ENCODE measurements at places on chromosomes 3 and 15.

GRCh38 chr15:80474224-80475215, 70.3 kb downstream of the ARNT2 start:
- no peak for DNase-seq

GRCh38 chr15:33067456-33067855, 127.1 kb downstream of the FMN1 start:
- no peak for DNase-seq

GRCh38 chr3:110767156-110767555, 304.5 kb upstream of the NECTIN3 start:
- no peak for DNase-seq

DNA sequence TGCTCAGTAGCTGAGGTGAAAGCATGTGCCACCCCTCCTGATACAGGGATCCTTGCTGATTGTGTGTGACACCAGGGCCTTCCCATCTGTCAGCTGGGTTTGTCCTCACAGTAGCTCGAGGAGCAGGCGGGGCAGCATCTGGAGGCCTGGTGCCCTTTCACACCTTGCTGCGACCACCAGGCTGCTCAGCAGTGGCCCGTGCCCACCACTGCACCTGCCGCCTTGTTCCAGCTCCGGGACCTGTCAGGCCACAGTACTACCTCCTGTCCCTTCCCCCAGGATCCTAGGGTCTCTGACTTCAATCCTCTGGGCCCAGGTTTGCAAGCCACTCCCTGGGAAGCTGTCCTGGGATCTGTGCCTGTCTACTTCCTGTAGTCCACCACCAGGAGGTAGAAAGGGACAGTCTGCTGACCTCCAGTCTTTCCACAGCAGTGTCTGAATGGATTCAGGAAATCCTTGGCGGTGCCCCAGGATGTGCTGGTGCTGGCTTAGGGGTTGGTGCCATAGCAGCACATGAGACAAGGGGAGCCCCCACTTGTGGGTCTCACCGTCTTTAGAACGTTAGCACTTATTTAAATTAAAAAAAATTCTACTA, 27.5 kb downstream of the APBA2 start:
- no peak for DNase-seq

GRCh38 chr3:153574445-153574844, 412.4 kb downstream of the RAP2B start:
- no peak for DNase-seq

DNA sequence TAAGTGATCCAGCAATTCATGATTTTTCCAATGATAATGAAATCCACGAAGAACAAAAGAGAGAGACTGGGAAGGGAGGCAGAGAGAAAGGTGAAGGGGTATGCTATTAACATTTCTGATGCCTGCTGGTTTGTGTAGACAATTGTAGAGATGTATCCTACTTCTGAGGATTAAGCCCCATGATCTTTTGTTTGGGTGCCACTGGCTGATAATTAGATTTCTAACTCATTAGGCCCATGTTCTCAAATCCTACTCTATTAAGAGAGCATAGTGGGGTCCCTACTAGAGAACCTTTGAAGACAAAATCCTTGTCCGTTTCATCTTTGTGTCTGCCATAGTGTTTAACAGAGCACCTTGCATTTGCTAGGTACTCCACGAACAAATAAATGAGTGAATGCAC, 2.7 kb upstream of the GNB4 start:
- DNase-seq, result no peak

- DNase-seq, result no peak
Measured at GRCh38 chr3:13229273-13229949, 156.2 kb upstream of the IQSEC1 start.

DNA sequence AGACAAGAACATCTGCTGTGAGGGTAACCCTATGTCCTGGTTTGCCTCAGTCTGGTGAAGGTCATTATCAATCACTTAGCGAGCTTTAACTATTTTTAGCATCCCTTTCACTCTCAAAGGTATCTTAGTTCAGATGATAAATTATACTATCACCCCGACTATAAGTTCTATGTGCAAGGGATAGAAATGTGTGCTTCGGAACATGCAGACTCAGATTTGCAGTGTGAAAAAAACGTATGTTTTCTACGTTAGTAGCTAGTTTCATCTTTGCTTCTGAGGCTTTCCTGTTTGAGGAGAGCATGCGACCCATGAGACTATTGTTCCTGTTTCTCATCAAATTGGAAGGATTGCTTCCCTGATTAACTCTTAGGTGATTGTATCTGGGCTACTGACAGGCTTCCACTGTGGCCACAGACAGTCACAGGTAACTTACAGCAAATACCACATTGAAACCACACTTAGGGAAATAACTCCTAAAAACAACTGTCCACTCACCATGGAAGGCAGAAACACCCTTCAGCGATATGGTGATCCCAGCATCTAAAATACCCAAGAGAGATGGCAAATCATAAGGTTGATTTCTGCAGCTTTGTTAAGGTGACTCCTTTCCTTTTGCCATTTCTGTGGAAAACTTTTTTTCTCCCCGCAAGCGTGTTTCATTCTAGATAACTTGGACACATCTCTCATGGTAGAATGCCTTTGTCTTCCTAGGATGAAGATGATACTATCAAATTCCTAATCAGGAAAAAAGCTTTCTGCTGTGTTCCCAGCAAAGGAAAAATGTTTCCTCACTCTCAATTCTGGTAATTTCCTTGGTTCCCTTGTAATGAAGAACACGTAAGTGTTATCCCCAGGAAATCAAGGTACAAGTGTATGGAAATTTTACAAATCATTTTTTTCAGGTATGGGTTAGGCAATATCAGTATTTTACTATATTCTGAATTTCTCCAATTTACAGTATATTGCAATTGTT, 5.2 kb downstream of the GCSAM start:
- DNase-seq, result no peak

- DNase-seq, result no peak
Measured at GRCh38 chr3:42043099-42043813, 47.9 kb upstream of the TRAK1 start.

- no peak for DNase-seq
Measured at GRCh38 chr3:139326131-139326530, 17.7 kb upstream of the MRPS22 start.

- no peak for DNase-seq
Measured at GRCh38 chr15:70435369-70435768, 328.0 kb downstream of the UACA start.

DNA sequence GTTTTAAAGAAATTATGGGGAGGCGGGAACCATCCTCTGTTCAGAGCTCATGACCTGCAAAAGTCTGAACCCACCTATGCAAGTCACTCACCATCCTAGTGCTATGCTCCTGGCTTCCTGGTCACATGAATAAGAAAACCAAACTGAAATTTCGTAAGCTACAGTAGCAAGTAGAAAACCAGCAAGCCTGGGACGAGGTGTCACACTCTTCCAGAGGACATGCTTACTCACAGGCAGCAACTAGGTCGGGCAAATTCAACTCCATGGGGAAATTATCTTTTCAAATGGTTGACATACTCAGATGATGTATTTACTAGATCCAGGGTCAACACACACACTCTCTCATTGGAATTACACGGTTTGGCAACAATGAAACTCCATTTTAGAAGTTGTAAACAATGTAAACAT, 31.3 kb downstream of the LDHAL6B start:
- no peak for DNase-seq

- no peak for DNase-seq
Measured at GRCh38 chr3:143584474-143584873, 263.8 kb downstream of the SLC9A9 start.

GRCh38 chr3:66138336-66139313, 82.2 kb upstream of the SLC25A26 start:
- DNase-seq, result no peak

- DNase-seq, result peak; percentile 41
Measured at GRCh38 chr3:53109190-53109589, 21.0 kb downstream of the RFT1 start.

- no peak for DNase-seq
Measured at GRCh38 chr3:128616516-128617269, 33.9 kb downstream of the RPN1 start.

DNA sequence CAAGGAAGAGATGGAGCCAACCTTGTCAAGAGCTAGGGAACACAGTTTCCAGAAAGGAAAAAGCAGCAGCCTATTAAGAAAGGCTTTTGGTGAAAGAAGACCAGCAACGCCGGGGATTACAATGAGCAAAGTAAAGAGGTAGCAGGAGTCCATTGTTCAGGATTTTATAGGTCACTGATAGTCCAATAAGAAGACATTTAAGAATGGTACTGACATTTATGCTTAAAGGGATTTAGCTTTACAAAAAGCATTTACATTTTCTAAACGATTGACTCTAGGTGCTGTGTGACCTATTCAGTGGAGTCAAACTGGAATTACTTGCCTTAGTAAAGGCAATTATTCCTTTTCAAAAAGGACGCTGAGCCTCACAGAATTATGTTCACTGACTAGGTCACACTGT, 40.8 kb downstream of the CSNK1G1 start:
- DNase-seq, result no peak

GRCh38 chr3:97882975-97883598, 61.3 kb downstream of the CRYBG3 start:
- no peak for DNase-seq

- no peak for DNase-seq
Measured at GRCh38 chr3:122260206-122260605, 64.8 kb upstream of the CSTA start.

DNA sequence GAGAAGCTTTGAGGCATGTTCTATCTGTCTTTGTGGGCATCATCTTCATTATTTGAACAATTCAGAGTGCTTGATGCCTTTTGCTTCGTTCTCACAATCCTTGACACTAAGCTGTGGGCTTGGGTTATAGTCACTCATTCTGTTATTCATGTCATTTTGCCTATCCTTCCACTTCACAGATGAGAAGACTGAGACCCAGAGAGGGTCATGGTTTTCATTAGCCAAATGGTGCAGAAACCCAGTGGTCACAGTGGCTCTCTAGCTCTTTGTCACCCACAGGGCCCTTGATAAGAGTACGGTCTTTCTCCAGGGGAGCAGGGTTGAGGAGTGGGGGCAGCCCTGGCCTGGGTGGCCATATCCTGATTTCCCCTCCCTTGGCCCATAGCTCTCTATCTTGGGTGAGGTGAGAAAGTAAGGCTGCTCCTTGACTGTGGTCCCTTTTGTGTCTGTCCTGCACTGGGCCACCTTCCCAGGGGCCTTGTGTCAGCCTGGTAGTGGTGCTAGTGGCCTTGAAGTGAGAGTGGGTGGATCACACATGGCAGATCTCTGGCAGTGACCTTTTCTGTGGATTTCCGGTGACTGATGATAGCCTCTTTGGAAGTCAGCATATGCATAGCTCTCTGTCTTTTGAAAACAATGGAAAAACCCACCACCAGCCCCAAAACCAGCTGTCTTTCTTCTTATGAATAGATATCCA, 130.1 kb downstream of the IGF1R start:
- DNase-seq, result no peak

GRCh38 chr3:127833281-127834032, 11.1 kb upstream of the MGLL start:
- DNase-seq, result no peak

DNA sequence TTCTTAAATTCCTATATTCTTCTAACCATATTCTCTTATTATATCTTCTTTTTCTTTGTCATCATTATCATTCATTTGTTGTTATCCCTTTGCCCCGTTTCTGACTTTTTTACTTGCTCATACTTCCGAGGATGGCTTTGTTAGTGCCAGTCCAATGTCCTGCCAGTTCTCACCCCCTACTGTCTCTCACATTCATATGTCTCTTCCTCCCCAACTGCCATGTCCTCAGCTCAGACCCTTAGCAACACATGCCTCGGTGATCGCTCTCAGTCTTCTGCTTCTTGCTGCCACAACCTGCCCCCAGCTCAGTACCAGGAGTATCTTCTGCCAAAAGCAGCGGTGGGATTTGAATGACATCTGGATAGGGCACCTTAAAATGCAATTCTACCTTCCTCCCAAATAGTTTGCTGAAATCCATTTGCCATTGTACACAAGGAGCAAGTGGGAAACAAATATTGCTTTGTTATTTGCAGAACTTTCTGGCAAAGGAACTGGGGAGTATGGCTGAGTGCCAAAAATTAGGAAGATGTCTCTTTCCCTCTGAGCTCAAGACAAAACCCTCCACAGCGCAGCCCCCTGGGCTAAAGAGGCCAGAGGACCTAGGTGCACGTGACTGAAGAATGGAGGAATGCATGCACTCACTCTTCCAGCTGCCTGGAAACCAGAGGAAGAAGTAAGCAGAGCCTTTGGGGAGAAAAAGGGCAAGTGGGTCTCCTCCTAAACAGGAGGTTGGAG, 57.7 kb upstream of the CTNNB1 start:
- DNase-seq, result no peak

GRCh38 chr3:195555110-195555509, 12.0 kb upstream of the PPP1R2 start:
- DNase-seq, result no peak

- no peak for DNase-seq
Measured at GRCh38 chr3:150059729-150060128, 89.0 kb upstream of the PFN2 start.

- no peak for DNase-seq
Measured at GRCh38 chr15:40471105-40471807, 472 bp downstream of the CHST14 start.

DNA sequence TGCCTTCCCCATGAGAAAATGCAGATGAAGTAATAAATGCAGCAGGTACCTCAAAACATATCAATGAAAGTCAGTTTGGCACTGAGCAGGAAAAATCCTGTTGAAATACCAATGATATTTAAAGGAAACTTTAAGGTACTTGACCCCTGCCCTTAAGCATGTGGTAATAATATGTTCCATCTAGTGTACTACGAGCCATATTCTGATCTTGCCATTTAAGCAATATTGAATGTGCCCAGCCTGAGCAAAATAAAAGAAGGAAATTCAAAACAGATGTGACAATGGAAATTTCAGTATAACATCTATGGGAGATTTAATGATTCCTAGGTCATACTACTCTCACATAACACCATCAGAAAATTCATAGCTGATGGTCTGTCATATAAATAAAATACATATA, 191.8 kb upstream of the CGNL1 start:
- no peak for DNase-seq

GRCh38 chr3:104764496-104764895, 602.2 kb upstream of the ALCAM start:
- DNase-seq, result no peak

- no peak for DNase-seq
Measured at GRCh38 chr3:63478990-63479660, 173.3 kb upstream of the SNTN start.

DNA sequence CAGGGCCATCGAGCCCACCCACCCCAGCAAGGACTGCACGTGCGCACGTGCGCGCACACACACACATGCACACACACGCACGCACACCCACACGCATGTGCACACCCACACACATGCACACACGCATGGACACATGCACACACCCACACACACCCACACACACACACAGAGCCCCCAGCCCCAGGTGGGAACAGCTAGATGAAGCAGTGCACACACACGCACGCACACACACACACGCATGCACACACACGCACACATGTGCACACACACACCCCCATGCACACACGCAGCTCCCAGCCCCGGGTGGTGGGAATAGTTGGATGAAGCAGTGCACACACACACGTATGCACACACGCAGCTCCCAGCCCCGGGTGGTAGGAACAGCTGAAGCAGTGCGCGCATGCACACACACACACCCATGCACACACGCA, 158.6 kb downstream of the XXYLT1 start:
- no peak for DNase-seq

DNA sequence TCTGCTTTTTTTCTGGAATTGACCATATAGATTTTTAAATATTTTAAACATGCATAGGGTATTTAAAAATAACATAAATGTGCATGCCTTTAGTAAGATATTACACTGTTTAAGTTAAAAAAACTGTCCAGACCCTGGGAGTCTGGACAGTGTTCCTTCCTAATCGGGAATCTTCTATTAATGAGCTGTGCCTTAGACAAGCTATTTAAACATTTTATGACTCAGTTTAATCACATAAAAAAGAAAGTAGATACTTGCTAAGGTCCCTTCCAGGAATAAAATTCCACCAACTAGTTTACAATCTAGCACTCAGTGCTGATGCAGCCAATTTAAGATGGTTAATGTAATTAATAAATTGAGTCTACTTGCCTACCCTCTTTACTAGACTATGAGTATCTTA, 140.4 kb upstream of the DPH6 start:
- no peak for DNase-seq

All from stimulated activated CD4-positive, alpha-beta T cell treated with anti-CD3 and anti-CD28 coated beads, Interleukin-12 subunit alpha, Interleukin-12 subunit beta, amount 100 ng/mL, for 48 hours (primary cell).